Gastrocnemius medialis (tissue), 4 donors: ENCODE measurements at places on chromosomes 1 and 21.

GRCh38 chr1:4032571-4032970 lies 132.5 kb upstream of the C1orf174 start:
- DNase-seq: no peak

DNA sequence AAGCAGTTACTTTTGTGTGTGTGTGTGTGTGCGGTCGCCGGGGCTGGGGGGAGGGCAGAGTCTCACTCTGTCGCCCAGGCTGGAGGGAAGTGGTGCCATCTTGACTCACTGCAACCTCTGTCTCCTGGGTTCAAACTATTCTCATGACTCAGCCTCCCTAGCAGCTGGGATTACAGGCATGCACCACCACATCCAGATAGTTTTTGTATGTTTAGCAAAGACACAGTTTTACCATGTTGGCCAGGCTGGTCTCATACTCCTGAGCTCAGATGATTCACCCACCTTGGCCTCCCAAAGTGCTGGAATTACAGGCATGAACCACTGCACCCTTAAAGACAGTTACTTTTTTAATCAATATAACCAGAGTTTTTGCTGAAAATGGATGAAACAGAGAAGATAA lies 207.0 kb downstream of the PTPRC start:
- DNase-seq: no peak

- DNase-seq: no peak
Measured at GRCh38 chr21:37484535-37485474, 118.2 kb downstream of the DYRK1A start.

GRCh38 chr21:28910280-28910887 lies 82.3 kb downstream of the LTN1 start:
- DNase-seq: no peak

DNA sequence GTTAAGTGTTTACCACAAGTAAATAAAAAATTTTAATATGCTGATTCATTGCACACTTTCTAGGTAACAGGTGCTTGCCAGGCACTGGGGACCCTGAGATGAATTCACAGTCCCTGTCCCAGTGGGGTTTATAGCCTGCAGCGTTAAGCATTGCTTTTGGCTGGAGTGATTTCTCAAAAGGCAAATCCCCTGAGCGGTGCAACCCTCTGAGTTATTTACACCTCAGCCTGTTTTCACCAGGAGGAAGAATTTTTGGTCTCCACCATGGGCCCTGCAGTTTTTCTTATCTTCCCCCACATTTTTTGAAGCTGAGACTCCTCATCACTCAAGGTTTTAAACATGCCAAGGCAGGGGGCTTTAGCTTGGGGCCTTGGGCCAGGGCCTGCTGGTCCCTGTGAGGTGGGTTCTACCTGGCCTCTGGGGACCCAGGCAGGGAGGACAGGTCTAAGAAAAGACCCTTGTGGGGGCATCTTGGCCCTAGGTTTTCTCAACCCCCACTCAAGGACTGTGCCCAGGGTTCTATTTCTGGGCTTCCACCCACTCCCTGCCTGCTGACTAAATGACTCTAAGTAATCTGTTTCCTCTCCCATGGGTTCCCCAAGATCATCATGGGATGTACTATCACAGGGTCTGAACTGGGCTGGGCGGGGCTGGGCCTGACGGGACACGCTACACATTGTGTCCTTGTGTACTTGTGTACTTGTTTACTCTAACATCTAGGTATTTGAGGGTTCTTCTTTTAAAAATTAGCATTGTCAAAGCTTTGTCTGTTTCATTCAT lies 10.2 kb upstream of the CHIT1 start:
- DNase-seq: no peak

DNA sequence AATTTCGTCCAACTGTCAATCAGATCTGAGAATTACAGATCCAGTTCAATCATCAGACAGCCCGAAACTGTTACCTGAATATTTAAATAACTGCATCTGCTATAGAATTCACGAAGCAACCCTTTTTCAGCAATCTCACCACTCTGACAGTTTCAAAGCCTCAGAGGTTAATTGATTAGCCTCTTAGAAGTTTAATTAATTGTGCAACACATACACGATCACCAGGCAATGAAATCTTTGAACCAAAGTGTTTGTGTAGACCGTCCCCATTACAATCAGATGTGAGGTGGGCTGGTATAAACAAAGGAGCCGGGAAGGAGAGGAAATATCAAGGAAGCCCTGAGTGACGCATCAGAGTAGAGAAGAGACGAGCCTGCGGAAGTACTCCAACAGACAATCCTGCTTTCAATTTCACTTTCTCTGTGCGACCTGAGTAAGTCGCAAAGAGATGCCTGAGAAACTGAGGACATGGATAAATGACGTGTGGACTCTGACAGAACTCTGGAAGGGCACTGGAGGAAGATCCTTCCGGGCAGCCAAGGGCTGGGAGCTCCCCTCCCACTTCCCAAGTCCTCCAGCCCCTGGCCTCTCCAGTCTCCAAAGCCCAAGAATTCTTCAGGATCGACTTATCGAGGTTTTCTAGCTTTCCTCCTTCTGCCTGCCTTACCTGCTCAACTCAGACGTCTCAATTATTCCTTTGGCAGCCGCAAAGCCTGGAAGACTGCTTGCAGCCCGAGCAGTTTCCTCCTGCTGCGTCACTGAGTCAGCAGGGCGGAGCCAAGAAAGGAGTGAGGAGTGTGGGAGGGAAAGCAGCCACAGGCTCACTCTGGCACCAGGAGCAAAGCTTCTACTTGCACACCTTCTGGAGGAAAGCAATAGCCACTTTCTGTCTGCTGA lies at the start of gene RNASEL:
TSS of gene RNASEL (minus strand) at position 757 of the 897 bp plus-strand sequence. CDS start 2,450 bp downstream, outside the sequence.
- DNase-seq: peak; percentile 58

- no peak for DNase-seq
Measured at GRCh38 chr1:91784616-91785015, 101.3 kb downstream of the TGFBR3 start.
